ENCODE measurements at places on chromosomes 12 and 14.

DNA sequence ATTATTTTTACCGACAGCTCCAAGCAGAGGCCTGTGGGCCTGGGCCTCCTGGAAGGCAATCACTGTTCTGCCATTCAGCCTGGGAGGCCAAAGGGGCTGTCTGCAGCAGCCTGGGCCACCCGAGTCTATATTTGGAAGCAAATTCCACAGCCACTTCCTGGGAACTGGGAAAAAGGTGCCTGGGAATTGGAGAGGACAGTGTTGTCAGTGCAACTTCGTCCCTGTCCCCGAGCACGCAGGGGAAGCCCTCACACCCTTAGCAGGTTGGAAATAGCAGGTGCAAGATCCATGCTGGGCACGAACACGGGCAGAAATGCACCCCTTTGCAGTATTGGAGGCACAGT lies 9.6 kb upstream of the TBX5 start:
- no peak for DNase-seq

GRCh38 chr12:89157413-89157812 lies 194.9 kb downstream of the DUSP6 start:
- DNase-seq = no peak

- no peak for DNase-seq
These were observed 6.9 kb upstream of the CORO1C start for GRCh38 chr12:108738170-108738569.

DNA sequence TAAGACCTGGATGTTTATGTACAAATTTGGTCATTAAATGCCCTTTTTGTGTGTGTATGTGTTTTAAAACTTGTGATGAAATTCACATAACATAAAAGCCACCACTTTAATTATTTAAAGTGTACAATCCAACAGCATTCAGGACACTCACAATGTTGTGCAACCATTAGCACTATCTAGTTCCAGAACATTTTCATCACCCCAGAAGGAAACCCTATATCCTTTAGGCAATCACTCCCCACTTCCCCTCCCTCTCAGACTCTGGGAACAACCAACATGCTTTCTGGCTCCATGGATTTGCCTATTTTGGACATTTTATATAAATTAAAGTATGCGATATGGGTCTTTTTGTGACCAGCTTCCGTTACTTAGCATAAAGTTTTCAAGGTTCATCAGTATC lies 124.6 kb downstream of the TTC7B start:
- DNase-seq = no peak

- no peak for DNase-seq
These were observed 123.6 kb downstream of the FOXN3 start for GRCh38 chr14:89293314-89293916.

GRCh38 chr12:96344124-96344695 lies 56.0 kb downstream of the CDK17 start:
- DNase-seq = no peak

- DNase-seq = peak; percentile 3
These were observed 153.0 kb downstream of the NOVA1 start for GRCh38 chr14:26444822-26445221.

DNA sequence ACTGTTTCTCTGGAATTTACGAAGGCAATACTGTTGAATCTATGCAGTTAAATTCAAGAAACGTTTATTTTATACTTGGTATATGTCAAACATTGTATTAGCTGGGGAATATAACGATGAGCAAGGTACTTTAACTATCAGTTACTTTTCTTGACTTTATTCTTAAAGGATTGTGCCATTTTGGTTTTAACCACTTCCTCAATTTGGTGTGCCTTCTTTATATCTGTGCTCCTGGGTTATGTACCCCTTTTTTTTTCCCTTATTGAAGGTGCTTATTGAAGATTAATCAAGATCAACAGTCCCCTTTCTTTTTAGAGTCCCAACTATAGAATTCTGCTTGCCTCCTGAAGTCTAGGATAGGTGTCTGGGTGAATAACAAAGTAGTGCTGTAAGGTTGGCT lies 5.8 kb downstream of the RAB21 start:
- DNase-seq = peak; percentile 21

Measured in Jurkat, Clone E6-1 (cell line).